ENCODE measurements at places on chromosomes 13 and 19.

DNA sequence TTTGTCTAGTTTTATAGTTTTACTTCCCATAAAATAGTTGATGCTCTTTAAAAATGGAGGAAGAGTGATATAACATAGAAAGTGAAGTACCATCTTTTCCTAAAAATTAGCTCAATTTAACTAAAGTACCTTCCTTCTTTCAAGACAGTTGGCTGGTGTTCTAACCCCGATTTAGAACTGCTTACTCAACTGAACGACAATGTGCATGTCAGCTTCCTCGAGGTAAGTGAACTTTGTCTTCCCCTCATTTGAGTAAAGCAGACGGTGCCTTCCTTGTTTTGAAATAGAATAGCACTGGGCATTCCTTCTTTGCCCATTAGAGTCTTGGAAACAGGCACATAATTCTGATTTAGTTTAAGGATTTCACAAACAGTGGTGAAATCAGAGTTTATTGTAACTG lies 1519.2 kb downstream of the EFNB2 start:
- no peak for DNase-seq

GRCh38 chr13:36848199-36848982 lies 29.4 kb downstream of the RFXAP start:
- no peak for DNase-seq

- no peak for DNase-seq
Measured at GRCh38 chr13:71864094-71864985, 2.7 kb downstream of the DACH1 start.

DNA sequence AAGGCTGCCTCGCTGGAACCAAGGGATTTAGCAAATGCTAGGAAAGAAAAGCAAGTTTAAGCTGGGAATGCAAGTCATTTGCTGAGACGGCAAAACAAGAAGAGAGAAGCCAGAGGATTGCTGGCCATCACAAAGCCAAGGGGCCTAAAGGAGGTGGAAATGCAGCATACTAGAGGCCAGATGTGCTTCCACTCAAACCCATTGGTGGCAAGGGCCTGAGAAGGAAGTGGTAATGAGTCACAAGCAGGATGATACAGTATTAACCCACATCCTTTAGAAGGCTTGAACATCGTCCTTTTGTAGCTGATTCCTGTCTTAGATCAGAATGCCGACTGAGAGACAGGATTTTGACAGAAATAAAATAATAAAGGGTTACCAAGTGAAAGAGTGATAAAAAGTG lies 68.2 kb downstream of the ITGBL1 start:
- DNase-seq: no peak

- no peak for DNase-seq
Measured at GRCh38 chr13:62556978-62557377, 1141.3 kb upstream of the PCDH20 start.

- DNase-seq: peak; percentile 60
Measured at GRCh38 chr19:7852851-7853769, 21.1 kb downstream of the PRR36 start.

- no peak for DNase-seq
Measured at GRCh38 chr19:2302319-2303210, 5.4 kb downstream of the LINGO3 start.

DNA sequence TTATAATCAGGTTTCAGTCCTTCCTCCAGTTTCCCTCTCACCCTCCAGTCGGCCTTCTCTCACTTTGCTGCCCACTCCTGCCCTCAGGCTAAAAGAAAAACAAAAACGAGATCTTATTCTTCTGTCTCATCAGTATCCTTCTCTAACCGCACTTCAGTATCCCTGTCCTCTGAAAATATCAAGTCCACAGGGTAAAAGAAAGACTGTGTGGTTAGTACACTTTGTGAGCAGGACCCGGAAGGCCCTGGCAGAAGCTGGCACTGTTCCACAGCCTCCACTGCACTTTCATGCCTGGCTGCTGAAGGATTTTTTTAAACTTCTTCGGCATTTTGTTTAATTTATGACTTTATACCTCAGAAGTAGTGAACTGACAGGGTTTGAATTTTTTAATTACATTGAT lies 51.8 kb downstream of the TM9SF2 start:
- DNase-seq: no peak

GRCh38 chr13:95181586-95181985 lies 119.7 kb downstream of the ABCC4 start:
- DNase-seq: no peak

DNA sequence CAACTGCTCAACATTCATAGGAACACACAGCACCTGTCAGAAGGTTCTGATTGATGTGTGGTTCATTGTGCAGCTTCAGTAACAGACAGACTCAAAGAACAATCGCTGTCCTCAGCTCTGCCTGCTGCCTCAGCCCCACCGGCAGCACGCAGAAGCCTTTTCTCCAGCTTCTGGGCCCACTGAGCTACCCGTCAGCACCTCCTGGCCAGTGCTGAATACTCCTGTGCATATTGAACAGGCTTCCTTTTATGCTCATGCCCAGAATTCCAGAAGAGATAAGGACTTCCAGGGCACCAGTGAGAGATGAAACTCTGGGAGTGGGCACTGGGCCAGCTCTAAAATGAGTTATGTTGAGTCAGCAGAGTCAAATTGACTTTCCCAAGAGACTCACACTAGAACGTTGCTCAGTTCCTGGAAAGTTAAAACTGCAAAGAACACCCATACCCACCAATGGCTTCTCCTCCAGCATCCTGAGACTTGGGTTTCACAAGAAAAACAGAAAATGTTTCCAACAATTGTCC lies 119.3 kb downstream of the COL4A1 start:
- DNase-seq: no peak

DNA sequence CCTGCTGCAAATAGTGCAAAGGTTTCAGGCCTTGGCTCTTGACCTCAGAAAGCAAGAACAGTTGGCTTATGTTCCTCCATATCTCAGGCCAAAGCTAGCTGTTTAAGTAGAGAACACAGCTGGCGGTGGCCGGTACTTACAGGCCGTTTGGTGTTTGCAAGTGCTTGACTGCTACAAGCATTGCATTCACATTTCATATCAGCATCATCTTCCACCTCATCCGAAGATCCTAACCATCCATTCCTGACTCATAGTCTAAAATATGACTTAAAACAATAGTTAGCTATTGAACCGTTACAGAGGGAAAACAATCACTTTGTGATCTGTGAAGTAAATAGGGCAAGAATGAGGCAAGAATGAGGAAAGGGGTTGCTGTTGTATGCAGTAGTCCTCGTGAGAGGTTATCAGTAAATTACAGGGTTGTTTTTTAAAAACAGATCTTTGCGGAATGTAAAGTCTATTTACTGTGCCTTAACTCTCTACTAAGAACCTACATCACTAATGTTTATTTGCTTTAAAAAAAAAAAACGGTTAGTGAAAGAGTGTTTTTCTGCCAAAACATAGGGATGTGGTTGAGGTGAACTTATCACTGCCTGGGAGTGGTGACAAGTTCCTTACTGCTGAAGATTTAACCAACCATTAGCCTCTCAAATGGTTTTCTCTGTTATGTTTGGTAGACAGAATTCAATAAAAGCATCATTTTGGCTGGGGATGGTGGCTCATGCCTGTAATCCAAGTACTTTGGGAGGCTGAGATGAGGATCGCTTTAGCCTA lies 21.6 kb upstream of the WDR88 start:
- no peak for DNase-seq

DNA sequence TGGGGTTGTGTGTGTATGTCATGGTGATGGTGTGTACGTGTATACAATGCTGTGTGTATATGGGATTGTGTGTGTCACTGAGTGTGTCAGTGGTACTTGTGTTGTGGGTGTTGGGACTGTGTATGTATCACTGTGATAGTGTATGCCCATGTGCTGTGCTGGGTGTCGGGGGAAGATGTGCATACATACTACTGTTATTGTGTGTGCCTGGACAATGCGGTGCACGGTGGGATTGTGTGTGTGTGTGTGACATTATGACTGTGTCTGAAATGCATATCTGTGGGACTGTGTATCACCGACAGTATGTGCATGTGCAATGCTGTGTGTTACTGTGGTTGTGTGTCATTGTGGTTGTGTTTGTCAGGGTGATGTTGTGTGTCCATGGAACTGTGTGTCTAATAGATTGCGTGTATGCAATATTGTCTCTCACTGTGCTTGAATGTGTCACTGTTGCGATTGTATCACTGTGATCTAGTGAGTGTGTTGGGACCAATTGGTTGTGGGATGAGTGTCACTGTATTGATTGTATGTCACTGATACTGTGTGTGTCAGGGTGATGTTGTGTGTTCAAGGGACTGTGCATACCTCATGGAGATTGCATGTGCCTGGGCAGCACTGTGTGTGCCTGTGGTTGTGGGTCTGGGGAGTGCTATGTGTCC lies 11.0 kb upstream of the BBC3 start:
- DNase-seq: no peak

GRCh38 chr19:36527873-36528193 lies 238 bp downstream of the ZNF260 start:
- no peak for DNase-seq

GRCh38 chr19:39065928-39066327 lies 18.2 kb upstream of the ACP7 start:
- DNase-seq: no peak

DNA sequence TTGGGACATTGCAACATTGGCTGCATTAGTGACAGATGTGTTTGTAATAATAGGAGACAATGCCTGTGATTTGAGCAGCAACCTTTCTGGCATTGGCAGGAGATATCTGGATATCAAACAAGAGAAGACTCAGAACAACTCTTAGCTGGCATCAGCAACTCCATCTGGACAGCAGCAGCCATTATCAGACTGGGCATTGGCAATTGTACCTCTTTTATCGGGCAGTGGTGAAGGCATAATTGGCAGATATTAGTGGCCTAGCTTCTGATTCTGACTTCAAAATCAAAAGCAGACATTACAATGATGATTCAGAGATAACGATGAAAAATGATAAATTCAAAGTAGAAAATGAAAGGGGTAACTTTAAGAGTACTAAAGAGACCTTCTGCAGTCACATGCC lies 1193.7 kb downstream of the EFNB2 start:
- no peak for DNase-seq

- no peak for DNase-seq
Measured at GRCh38 chr13:78426183-78426582, 177.2 kb downstream of the POU4F1 start.

DNA sequence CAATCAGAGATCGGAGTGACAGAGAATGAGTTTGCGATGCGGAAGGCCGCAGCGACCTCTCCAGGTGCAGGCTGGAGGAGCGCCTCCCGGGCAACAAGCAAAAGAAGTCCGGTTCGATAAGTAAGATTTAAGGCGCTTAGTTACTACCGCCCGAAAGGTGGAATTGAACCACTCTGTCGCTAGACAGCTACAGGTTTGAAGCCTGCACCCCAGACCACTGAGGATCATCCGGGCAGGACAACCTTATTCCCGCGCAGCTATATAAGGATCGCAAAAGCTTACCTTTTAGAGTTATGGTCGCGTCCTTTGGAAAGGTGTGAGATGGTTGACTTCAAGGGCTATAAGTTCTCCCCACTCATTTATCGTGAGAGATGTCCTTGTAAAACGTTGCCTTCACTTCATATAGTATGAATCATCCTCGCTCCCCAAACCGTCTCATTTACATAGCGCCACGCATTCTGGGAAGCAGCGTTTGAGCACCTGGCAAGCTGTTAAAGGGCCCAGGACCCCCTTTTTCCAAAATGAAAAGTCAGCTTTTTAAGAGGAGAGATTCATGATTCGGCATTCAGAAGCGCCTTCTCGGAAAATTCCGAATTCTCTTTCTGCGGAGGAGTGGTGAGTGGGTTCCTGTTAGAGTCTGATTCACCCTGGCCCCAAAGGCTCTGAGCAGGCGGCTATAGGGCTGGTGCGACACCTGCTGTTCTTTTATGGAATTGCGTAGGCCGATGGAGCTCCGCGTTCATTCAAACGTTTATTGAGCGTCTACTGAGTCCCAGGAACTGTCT lies 10.8 kb downstream of the FOSB start:
- DNase-seq: peak; percentile 83

DNA sequence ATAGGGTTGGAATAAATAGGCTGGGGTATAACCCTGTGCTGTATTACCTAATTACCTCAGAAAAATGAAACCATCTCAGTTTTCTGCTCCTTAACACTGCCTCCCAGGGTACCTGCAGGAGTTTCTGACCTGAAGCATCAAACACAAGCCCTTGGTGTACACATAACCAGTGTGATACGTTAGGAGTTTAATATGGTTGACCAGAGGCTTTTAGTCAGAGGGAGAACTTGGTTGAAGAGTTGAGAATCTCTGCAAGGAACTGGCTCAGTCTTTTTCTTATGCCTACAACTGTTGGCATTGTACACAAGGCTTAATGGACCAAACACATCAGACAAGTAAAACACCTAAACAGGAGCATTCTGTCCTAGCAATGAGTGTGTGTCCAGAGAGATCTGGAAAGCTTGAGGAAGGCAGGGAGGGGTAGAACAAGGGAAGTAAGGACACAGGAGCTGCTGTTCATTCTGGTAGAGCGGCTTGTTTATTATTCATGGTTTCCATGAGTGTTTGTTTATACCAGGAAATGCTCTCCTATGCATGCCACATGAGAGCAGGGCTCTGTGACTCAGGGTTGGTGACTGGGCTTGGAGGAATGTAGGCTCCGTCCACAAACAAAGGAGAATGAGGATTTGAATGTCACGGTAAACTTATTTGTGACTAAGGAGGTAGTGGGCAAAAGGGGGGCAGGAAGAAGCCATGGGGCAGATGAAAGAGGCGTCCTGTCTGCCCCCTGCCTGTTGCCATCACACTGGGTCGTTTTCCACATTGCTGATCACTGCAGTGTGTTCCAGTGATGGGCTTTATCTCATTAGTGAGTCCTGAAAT lies 11.9 kb upstream of the SPATA13 start:
- no peak for DNase-seq

DNA sequence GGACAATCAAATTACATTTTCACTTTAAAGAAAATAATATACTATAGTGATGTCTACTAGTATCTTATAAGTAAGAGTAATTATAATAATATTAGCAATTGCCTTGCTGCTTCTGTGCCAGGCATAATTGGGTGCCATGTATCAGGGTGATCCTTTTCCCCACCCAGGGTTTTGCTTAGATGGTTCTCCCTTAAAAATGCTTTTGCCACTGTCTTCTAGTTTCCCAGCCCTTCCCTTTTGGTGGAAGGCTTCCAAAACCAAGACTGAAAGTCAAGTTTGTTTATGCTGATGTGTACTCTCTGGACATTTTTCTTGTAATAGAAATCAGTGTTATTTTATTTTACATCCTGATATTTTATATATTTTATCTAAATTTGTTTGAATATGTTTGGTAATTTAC lies 77.8 kb downstream of the ITGBL1 start:
- DNase-seq: no peak

DNA sequence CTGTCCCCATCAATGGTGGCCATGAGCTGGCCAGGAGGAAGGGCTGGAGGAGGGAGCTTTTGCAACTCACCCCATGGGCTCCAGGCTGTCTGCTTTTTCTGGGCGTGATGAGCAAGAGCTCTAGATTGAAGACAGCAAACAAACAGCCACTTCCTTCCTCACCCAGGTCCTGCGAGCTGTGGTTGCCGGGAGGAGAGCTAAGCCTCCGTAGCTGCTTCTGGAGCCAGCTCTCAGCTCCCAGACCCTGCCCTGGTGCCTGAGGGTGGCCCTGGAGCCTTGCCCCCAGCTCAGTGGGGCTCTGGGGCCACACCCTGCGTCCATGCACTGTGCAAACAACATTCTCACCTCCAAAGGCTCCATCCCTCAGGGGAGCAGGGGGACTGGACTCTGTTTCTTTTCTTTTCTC lies 6.2 kb downstream of the MYO1F start:
- peak; percentile 44 for DNase-seq

- no peak for DNase-seq
Measured at GRCh38 chr19:30076751-30077670, 135.0 kb downstream of the URI1 start.

- DNase-seq: no peak
Measured at GRCh38 chr13:111514610-111515306, 194.3 kb downstream of the TEX29 start.

Measured in T-helper 9 cell (primary cell).